ENCODE measurements at places on chromosomes 16 and 17. TPM values are rescaled to one million over a fixed set of nuclear protein-coding genes. Genes with fewer than 3 reads are reported as not detected.

DNA sequence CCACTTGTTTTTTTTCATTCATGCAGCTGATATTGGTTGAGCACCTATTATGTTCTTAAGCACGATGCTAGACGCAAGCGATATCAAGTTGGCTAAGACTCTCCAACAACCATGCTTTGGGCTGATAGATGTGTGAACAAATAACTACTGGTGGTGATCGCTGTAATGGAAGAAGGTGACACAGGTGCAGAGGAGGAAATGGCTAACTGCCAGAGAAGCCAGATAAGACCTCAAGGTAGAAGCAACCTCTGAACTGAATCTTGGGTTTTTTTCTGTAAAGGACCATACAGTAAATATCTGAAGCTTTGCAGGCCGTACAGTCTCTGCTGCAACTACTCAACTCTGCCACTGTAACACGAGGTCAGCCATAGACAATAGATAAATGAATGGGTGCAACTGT is 97.9 kb downstream of the C17orf67 start:
- no peak for DNase-seq

DNA sequence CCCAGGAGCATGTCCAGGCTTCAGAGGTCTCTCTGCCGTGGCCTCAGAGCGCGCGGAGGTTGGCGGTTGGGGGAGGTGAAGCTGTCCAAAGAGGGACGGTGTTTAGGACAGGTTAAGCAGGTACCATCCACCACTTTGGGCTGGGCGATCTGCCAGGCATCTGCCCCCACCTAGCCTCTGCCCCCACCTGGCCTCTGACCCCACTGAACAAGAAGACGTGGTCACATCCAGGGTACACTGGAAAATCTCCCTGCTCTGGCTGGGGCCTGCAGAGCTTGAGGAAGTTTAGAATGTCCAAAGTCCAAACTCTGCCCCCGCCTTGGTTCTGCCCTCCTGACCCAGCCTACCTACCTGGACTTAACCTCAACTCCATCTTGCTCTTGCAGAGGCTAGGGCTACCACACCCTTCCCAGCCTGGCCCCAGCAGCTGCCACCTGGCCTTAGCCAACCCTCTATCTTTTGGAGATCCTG is 1.6 kb downstream of the ITGA3 start:
- peak; percentile 86 for DNase-seq

DNA sequence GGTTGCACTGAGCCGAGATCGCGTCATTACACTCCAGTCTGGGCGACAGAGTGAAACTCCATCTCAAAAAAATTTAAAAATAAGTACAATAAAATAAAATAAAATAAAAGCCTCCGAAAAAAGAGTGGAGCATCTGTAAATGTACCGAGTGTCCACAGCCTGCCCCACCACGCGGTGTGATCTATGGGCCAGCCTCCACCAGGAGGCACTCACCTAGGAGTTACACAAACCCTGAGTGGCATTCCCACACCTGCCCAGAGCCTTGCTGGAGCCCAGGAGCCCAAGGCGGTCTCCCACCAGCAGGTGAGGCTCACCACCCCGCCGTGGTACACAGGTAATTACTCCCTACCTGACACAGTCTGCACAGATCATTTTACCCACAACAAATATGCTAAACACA is 183.2 kb downstream of the ZNF423 start:
- no peak for DNase-seq

GRCh38 chr17:60077672-60078519 is 825 bp downstream of the HEATR6 start:
- no peak for DNase-seq

DNA sequence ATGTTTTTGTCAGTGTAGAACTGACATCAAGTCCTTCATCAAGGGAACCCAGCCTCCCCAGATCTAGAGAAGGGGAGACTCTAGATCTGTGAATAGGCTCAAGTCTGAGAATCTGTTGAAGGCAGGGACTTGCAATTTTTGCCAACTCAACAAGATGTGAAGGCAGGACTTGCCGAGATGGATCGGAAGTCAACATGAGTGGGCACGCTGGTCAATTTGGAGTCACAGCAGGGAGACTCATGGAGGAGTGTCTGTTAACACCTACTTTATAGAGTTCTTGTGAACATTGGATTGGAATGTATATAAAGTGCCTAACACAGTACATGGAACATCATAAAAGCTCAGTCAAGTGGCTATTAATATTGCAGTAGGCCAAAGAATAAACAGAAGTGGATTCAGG is 10.0 kb downstream of the ZNF689 start:
- no peak for DNase-seq

GRCh38 chr17:81833921-81834830 is 674 bp downstream of the PPP1R27 start:
- DNase-seq, result no peak

- DNase-seq, result no peak
These were observed 144.1 kb downstream of the CHD9 start for GRCh38 chr16:53198933-53199332.

GRCh38 chr16:27824006-27824405 is 239.5 kb downstream of the GSG1L start:
- DNase-seq, result no peak

- DNase-seq, result peak; percentile 61
These were observed 979 bp downstream of the ABHD15 start for GRCh38 chr17:29565643-29566472.

DNA sequence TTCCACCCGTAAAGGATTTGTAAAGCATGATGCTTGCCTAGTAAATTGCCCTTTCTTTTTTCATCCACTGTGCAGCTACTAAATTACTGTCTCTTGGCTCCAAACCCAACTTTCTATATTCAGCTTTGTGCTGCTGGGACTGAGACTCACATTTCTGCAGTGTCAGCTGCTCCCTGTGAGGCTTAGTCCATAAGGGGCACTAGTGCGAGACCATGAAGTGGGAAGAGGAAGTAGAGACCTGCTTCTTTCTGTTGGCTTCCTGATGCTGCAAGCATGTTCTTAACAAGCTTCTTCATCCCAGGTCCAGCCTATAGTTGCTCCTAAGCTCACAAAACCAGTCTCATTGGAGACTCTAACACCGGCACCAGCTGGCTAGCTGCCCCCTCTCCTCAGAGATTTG is 74.9 kb upstream of the HS3ST2 start:
- no peak for DNase-seq

DNA sequence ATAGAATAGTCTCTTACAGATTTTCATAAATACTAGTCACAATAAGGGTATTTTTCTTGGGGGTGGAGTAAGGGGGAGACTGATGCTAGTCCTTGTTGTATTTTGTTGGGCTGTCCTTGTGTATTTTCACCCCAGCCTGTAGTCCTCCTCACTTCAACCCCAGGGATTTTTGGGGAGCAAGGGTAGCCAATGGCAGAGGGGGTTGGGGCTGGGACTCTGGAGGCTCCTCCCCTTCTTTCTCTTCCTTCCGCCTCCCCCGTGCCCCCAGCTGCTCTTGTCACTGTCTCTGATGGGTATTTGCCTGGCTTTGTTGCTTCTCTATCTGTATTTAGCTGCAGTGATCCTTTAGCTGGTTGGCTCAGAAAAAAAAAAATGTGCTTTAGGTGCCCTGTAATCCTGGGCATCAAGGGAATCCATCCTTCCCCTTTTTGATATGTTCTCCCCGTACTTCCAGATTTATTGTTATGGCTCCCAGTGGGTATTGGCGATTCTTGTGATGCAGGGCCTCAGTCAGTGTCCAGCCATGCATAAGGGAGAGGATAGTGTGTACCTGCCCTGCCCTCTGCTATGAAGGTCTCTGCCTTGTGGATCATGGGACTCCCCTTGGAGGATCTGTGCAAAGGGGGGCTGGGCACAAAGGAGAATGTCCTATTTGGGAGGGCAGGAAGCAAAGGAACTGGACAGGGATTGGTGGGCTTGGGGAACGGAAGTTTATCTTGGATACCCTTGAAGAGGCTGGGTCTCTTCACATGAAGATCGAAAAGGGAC is 16.5 kb downstream of the SNF8 start:
- DNase-seq, result no peak

- DNase-seq, result no peak
These were observed 4.8 kb upstream of the C1QL1 start for GRCh38 chr17:44972953-44973352.

DNA sequence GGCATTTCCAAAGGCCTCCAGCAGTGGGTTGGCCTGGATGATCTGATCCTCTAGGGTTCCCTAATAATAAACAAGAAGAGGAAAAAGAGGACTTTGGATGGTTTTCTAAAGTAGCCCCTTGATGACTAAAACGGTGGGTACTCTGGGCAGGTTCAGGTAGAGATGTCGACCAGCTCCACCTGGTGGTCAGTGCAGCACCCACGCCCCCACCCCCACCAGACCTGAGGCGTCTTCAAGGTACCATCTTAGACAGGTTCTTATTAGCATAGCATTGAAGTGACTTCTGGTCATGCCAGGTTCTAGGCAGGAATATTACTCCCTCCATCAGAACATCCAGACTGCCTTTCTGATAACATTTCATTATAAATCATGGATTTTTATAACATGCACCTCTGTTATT is 15.0 kb downstream of the MYH13 start:
- no peak for DNase-seq

- no peak for DNase-seq
These were observed 441.8 kb downstream of the HS3ST4 start for GRCh38 chr16:26133416-26134093.

DNA sequence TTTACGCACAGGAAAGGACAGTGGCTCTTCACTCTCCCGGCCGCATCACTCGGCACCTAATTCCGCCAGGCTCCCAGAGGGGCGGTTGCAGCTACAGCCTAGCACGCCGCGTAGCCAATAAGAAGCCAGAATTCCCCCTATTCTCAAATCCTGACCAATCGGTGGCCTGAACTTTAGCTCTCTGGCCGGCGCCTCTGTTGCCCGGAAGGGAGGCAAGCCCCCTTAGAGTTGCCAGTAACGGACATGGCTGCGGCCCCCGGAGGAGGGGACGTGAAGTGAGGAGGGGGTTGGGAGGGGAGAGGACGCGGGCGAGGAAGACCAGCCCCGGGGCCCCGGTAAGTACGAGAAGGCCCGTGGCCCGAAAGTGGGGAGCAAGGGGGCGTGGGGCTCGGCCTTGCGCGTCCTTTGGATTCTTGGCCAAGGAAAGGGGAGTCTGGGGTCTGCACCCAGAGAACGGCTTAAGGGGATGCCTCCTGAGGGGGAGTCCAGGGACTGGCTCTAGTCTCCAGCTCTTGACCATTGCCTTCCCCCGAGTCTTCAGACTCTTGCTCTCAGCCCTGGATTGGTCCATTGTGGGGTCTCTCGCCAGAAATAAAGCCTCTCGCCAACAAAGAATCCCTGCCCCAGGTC is at the start of gene TMEM94:
Gene TMEM94 (plus strand): TSS at position 219 of the 630 bp plus-strand sequence. CDS start 15,271 bp downstream, outside the sequence.
- DNase-seq, result peak; percentile 95

GRCh38 chr16:10405386-10405939 is 19.6 kb downstream of the ATF7IP2 start:
- DNase-seq, result no peak

DNA sequence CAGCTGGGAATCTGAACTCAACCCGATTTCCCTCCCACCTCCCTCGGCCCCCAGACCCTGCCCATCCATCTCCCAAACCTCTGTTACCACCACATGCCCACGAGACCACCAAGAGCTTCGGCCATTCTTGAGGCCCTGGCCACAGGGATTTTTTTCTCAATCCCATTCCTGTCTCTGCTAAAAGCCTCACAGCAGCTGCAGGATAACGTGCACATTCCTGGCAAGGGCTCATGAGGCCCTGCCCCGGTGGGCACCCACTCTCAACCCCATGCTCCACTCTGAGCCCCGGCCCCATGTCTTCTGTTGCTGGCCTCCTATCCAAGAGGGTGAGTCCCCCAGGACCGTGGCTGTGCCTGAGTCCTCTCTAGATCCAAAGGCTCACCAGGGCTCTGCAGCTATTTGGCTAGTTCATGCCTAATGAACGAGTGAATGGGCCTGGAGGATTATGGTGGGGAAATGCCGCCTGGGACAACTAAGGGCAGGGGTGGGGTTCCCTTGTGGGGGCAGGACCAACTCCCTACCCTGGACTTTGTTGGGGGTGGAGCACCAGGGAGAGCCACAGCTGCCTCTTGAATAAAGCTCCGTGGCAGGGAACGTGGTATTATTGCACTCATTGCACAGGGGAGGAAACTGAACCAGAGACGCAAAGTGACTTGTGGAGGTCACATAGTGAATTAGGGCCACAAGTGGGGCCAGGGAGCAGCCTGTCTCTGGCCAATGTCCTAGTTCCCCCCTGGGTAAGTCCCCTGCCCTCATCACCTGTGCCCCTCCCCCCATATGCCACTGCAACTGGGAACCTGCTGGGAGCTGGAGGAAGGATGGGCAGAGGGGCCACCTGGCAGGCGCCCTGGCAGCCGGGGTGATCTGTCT is 113.8 kb upstream of the SMURF2 start:
- peak; percentile 27 for DNase-seq

DNA sequence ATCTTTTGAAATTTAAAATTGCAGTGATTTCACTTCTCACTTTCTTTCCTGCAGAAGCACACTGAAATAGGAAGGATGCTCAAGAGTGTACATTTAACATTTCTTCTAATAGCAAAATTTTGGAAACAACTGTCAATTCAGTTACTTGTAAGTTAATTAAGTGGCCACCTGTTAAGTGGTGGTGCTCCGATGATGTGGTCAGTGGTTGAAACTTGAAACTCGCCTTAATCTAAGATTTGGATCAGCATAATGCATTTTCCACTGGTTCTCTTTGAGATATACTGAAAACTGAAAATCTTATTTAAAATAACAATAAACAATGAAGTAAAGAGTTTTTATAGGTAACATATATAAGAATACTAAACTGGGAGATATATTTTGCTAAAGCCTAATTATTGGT is 7.0 kb upstream of the MYH8 start:
- no peak for DNase-seq

- peak; percentile 90 for DNase-seq
These were observed 16.3 kb upstream of the AURKB start for GRCh38 chr17:8226536-8227237.

DNA sequence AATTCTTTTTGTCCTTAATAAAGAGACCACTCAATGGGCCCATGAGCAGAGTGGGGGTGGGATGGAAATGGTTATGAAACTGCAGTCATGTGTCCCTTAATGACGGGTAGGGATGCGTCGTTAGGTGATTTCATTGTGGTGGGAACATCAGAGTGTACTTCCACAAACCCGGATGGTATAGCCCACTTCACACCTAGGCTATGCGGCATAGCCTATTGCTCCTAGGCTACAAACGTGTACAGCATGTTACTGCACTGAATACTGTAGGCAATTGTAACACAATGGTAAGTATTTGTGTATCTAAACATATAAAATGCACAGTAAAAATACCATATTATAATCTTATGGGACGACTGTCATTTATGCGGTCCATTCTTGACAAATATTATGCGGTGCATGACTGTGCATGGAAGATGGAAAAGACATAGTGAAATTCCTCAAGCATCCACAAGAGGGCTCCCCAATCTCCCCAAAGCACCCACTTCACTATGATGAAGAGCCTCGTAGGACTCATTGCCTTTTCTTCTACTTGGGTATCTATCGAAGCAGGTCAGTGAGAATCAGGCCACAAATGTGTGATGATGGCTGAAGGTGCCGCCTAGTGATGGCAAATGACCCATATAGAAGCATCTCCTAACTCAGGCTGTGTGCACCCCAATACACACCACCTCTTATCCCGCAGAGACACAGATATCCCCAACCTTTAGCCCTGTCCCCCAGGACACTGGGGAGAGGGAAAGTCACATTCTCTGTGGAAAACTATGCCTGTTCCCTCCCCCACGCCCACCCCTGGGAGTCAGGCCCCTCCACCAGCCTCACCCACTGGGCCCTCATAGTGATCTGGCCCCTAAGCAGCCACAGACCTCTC is 43.5 kb downstream of the TBX21 start:
- DNase-seq, result peak; percentile 38

FOXC2 gene
- 0.11 TPM for total RNA-seq

VEZF1 gene
- 52.8 TPM for total RNA-seq

IKZF3 gene
- 1.8 TPM for total RNA-seq

LUC7L3 gene
- 73.0 TPM for total RNA-seq

ABCA10 gene
- 1.8 TPM for total RNA-seq

TNFSF13 gene
- total RNA-seq, result 67.5 TPM

MYH1 gene
- not detected for total RNA-seq

TBX4 gene
- not detected for total RNA-seq

Measured in colonic mucosa (tissue), 4 donors.